LHCN-M2 (cell line): ENCODE measurements at places on chromosomes 3 and 15. TPM values are rescaled to one million over a fixed set of nuclear protein-coding genes. Genes with fewer than 3 reads are reported as not detected.

NTRK3 gene
- total RNA-seq, result 0.23 and 0.45 TPM in 2 replicates

CLDN18 gene
- total RNA-seq, result 0.06 TPM in 1 of 2 replicates, not detected in the other

COLQ gene
- 0.13 and 0.40 TPM in 2 replicates for total RNA-seq

METTL6 gene
- 26.5 and 26.9 TPM in 2 replicates for total RNA-seq

ALPK3 gene
- total RNA-seq, result 33.5 and 37.4 TPM in 2 replicates

STRIT1 gene
- total RNA-seq, result not detected in 2 replicates

GHSR gene
- not detected in 2 replicates for total RNA-seq

RYR3 gene
- not detected in 2 replicates for total RNA-seq

CFAP100 gene
- total RNA-seq, result not detected in 2 replicates

PLEKHO2 gene
- 26.7 and 33.8 TPM in 2 replicates for total RNA-seq

MYL3 gene
- total RNA-seq, result not detected in 2 replicates

RBMS3 gene
- total RNA-seq, result 13.3 and 13.8 TPM in 2 replicates

IL17RD gene
- total RNA-seq, result 0.51 and 0.92 TPM in 2 replicates

PML gene
- 67.5 and 78.6 TPM in 2 replicates for total RNA-seq

ITIH3 gene
- total RNA-seq, result not detected in 2 replicates

CHL1 gene
- total RNA-seq, result not detected in 2 replicates

LYZL4 gene
- not detected in 2 replicates for total RNA-seq

GOLGA6D gene
- not detected in 2 replicates for total RNA-seq

CHDH gene
- under 0.01 TPM in 2 replicates for total RNA-seq

C3orf85 gene
- total RNA-seq, result not detected in 2 replicates

TUSC7 gene
- not detected in 2 replicates for total RNA-seq

LMAN1L gene
- total RNA-seq, result 0.06 TPM in 1 of 2 replicates, not detected in the other

THRB gene
- 2.6 and 4.4 TPM in 2 replicates for total RNA-seq

HTR3E gene
- total RNA-seq, result not detected in 2 replicates

ATP10A gene
- 0.69 and 0.96 TPM in 2 replicates for total RNA-seq

GMNC gene
- total RNA-seq, result 0.75 TPM in 1 of 2 replicates, not detected in the other

TMIE gene
- not detected in 2 replicates for total RNA-seq

ZNF502 gene
- 2.5 and 4.3 TPM in 2 replicates for total RNA-seq

HIGD2B gene
- not detected in 2 replicates for total RNA-seq

EPHA3 gene
- total RNA-seq, result 0.13 and 0.17 TPM in 2 replicates

AGBL1 gene
- total RNA-seq, result under 0.01 TPM in 1 of 2 replicates, not detected in the other

SERINC4 gene
- 0.11 TPM in 1 of 2 replicates, not detected in the other for total RNA-seq

GOLGA8T gene
- total RNA-seq, result not detected in 2 replicates

PLA2G4D gene
- total RNA-seq, result not detected in 2 replicates

BCL2A1 gene
- total RNA-seq, result 0.32 TPM in 1 of 2 replicates, not detected in the other

MESP2 gene
- total RNA-seq, result 0.06 and 0.45 TPM in 2 replicates

ANKRD34C gene
- total RNA-seq, result not detected in 2 replicates

CILP gene
- under 0.01 and 0.17 TPM in 2 replicates for total RNA-seq

ROBO2 gene
- total RNA-seq, result not detected in 2 replicates

MEIS2 gene
- 13.4 and 13.8 TPM in 2 replicates for total RNA-seq

ARGFX gene
- not detected in 2 replicates for total RNA-seq

CIDEC gene
- total RNA-seq, result not detected in 2 replicates

SPSB4 gene
- total RNA-seq, result 0.52 and 0.58 TPM in 2 replicates
